ENCODE measurements at places on chromosomes 13 and 19.
A peak's percentile ranks its signal among the peaks of the same experiment; 100 is the strongest.

GRCh38 chr13:47665043-47665442 is 336.0 kb downstream of the SUCLA2 start:
- no peak for DNase-seq

DNA sequence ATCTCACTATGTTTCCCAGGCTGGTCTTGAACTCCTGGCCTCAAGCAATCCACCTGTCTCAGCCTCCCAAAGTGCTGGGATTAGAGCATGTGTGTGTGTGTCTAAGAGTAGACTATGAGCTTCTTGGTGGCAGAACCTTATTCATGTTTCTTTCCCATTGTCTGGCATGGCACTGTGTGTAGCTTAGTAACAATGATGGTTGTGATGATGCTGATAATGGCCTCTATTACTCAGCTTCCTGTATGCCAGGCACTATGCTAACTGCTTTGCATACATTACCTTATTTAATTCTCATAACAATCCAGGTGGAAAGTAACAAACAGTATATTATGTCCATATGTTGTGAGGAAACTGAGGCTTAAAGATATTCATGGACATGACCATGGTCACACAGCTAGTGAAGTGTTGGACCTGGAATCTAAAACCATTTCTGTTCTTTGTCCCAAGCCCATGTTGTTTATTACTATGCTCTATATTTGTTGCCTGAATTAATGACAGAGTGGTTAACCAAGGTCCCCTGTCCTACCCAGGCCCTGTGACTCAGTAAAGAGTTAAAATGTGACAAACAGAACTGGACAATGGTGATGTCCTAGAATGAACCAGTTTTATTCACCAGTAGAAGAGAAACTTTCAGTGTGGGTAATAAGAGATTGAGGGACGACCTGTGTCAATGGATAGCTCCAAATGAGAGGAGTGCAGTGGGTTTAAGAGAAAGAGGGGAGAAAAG is 109.6 kb downstream of the KLF5 start:
- DNase-seq: no peak

- no peak for DNase-seq
Observed at GRCh38 chr13:30318026-30318425, 10.7 kb upstream of the KATNAL1 start.

GRCh38 chr19:53553865-53554791 is 16.2 kb downstream of the ZNF331 start:
- DNase-seq: peak; percentile 84

DNA sequence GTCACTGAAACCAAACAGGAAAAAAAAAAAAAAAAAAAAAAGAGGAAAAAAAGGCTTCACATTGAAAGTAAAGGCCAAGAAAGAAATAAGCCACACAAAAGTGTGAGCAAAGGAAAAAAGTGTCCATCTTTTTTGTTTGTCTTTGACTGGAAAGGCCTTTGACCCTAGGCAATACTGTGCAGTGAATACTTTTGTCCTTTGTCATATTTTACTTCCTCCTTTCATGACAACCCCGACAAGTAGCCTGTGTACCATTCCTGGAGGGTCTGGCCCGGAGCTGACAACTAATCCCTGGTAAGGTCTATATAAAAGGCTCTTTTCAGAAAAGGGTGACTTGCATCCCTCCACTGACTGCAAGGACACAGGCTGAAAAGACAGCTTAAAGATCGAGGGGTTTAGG is 12.9 kb upstream of the MICU2 start:
- no peak for DNase-seq

DNA sequence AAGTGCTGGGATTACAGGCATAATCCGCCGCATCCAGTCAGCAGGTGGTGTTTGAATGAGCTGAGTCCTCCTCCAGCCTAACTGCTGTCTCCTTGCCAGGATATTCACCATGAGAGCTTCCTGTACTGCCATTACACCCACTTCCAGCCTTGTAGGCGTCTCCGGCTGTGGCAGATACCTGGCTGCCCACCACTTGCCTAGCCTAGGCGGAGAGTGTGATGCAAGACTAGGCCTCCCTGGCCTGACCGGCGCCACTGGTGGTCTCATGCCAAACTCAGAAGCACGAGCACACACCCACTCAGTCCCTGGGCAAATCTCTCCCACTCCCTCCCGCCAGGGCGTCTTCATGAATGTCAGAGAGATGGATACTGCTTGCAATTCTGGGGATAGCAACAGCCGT is 16.6 kb downstream of the IL12RB1 start:
- DNase-seq: no peak

DNA sequence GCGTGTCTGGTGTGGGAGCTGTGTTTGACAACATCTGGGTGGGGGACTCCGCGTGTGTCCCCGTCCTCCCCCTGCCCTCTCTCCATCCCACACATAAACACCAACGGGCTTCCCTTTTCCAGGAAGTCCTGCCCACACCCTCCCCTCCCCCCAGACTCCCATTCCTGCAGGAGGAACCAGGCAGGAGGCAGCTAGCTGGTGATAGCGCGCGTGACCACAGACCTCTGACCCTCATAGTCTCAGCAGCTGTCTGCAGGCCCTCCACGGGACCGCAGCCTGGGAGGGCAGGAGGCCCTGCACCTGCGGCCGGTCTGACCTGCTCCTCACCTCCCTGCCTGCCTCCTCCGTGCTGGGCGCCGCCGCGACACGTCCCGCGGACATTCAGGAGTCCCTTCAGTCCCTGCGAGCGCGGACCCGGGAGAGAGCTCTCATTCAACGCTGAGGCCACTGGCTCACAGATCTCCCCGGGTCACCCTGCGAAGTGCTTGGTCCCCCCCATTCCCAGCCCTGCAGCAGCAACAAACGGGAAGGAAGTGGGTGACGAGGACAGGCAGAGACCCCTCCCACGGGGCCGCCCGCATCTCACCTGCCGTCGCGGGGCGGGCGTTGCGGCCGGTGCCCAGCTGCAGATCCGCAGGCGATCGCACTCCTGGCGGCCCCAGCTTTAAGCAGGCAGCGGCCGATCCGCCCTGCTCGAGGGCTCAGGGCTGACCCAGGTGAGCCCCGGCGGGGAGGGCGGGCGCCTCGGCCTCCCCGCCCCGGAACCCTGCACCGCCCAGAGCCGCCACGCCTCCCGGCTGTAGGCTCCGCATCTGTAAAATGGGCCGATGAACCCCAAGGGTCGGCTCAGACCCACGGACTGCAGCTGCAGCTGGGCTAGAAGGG is 1.1 kb upstream of the ACP5 start:
- DNase-seq: no peak

DNA sequence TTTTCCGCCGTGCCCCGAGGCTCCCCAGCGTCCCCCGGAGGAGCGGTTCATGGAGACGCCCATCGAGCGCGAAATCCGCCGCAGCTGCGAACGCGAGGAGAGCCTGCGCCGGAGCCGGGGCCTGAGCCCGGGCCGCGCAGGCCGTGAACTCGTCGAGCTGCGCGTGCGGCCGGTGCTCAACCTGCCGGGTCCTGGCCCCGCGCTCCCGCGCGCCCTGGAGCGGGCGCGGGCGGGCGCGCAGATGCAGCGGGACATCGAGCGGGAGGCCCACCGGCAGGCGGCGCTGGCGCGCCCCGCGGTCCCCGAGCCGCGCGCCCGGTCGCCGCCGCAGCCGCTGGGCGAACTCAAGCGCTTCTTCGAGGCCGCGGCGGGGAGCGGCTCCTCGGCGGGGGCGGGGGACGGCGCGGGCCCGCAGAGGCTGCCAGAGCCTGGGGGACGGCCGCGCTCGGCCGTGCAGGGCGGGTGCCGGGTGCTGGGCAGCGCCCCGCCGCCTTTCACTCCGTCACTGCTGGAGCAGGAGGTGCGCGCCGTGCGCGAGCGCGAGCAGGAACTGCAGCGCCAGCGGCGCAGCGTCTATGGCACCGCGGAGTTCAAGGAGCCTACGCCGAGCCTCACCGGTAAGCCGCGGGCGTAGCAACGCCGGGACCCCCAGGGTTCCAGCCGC is 807 bp downstream of the MISP3 start:
- DNase-seq: peak; percentile 58

GRCh38 chr13:46340631-46341111 is 46.4 kb downstream of the RUBCNL start:
- DNase-seq: no peak

GRCh38 chr13:95159458-95159857 is 141.8 kb downstream of the ABCC4 start:
- no peak for DNase-seq

DNA sequence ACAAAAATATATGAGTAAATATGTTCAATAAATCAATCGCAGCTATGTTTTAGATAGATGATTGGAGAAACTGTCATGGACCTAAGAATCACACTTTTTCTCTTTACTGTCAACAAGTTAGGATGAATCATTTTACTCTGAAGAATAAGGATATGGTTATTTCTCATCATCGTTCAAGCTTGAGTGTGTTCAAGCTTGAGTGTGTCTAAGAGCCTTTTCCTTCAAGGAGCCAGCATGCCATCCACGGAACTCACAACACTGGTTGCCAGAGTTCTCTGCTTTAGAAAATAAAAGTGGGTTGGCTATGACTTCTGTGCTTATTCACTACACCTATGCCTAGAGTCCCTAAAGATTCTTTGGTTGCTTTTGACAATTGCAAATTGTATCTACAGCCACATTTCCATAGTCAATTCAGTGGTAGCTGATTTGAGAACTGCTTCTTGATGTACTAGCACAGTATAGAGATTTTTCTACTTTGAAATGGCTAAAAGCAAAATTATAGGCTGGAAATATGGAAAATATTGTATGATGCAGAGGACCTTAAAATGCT is 58.1 kb upstream of the SCEL start:
- DNase-seq: no peak

GRCh38 chr19:49116544-49116943 is 2.4 kb downstream of the LIN7B start:
- DNase-seq: no peak

DNA sequence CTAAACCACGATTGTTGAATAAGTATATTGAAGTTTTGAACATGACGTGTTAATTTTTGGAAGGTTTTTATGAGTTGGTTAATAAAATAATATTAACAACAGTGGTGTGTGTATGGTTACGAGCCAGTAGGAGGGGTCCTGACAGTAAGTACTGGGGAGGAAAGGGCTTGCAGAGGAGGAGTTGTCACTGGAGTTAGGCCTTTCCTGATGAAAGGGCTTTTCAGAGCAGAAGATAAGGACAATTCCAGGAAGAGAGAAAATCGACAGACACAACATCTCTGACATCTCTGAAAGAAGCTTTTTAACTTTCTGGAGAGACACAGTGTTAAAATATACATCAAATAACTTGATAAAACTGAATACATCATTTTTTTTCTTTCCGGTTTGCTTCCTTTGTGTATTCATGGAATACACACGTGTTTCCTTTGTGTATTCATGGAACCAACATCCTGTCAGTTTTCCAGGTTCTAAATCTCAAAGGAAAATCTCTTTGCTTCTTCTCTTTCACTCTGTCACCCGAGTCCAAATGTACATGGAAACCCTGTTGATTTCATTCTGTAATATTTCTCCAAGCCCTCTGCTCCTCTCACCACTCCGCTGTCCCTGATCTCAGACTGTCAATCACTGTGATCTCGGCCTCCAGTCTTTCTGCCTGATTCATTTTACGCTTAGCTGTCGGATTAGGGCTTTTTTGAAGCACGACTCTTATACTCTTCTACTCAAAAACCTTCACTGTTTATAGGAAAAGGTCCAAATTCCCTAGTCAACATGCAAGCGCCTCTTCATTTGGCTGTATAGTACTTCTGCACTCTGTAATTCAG is 374.4 kb downstream of the DLEU7 start:
- no peak for DNase-seq

DNA sequence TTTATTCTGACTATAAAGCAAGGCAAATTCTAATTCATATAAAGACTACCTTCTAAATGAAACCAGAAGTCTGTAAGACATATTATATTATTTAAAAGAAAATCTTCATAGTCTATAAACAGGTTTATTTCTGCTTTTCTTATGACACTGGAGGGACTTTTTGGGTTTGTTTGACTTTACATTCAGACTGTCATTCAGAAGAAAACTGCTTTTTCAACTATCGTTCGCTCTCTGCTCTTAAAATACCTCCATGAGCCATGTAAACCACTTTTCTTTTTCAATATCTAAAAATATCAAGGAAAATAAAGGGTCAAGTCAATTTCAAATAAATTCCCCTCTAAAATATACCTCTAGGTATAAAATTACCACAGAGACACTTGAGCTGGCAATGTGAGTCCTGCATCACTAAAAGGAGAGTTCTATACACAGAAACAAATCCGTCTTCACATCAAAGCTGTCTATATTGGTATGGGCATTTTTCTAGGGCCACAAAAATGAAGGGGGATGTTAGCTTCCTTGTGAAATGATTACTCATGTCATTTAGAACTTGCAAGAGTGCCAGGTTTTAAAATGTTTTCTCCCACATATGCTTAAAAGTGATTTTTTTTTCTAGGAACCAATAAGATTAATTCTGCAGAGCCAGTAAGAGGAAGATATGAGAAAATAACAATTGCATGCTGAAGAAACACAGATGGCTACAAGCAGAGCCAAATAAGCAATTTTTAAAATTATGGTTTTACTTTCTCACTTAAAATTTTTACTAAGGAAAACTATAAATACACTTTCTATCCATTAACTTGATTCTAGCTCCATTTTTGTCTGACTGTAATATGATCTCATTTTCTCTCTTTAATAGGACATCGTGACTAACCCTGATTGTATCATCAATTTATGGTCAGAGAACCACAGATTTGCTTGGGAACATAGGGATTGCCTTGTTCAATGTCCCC is 181.8 kb downstream of the TBC1D4 start:
- DNase-seq: no peak

DNA sequence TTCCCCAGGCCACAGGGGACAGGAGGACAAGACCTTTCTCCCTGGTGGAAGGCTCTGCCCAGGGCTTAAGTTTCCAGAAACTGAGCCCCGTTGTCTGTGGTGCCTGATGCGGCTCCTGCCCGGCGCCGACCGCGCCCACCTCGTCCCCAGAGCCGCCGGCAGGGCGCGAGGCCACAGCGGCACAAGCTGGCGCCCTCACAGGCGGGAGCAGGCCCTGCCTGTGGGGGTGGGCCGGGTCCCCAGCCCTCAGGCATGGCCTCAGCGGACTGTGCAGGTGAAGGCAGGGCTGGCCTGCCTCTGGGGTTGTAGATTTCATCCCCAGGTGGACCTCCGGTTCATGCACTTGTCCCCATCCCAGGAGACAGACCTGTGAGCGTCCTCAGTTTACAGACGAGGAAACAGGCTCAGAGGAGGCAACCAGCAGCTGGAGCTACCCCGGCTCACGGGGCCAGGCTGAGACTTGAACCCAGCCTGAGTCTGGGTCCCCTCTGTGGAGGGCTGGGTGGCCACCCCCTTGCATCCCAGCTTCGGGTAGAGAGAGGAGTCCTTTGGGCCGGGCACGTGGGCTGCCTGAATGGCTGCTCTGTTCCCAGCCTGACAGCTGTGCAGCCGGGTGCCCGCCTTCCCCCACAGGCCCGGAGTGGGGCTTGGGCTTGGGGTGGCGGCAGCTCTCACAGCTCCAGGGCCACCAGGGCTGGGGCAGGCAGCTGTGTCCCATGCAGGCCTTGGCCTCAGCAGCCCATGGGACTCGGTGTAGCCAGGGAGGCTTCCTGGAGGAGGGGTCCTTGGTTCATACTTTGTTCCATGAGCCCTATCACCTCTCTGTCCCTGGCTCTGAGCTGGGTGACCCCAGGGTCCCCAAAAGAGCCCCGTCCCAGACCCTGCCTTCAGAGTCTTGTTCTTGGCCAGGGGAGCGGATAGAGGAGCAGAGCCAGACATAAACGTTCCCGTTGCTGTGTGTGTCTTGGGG is 26.8 kb downstream of the PIAS4 start:
- no peak for DNase-seq
